ENCODE measurements at places on chromosomes 7 and 10.
A peak's percentile ranks its signal among the peaks of the same experiment; 100 is the strongest.

- no peak for DNase-seq
These were observed 87.2 kb upstream of the HPS1 start for GRCh38 chr10:98533746-98534445.

DNA sequence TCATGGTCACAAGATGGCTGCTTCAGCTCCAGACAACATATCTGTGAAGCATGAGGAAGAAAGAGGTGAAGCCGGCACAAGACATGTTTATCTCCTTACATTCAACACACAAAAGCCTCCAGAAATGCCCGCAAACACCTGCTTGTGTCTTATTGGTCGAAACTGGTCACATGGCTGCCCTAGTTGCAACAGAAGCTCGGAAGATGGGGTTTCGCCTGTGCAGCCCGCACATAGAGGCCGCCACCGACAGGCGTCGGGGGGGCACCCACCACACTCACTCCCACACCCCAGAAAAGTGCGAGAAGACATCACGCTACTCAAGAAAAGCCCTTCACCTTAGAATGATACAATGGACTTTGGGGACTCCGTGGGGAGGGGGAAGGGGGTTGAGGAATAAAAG, 63.0 kb upstream of the MGMT start:
- DNase-seq: no peak

GRCh38 chr7:78441737-78442136, 643.2 kb downstream of the PHTF2 start:
- no peak for DNase-seq

DNA sequence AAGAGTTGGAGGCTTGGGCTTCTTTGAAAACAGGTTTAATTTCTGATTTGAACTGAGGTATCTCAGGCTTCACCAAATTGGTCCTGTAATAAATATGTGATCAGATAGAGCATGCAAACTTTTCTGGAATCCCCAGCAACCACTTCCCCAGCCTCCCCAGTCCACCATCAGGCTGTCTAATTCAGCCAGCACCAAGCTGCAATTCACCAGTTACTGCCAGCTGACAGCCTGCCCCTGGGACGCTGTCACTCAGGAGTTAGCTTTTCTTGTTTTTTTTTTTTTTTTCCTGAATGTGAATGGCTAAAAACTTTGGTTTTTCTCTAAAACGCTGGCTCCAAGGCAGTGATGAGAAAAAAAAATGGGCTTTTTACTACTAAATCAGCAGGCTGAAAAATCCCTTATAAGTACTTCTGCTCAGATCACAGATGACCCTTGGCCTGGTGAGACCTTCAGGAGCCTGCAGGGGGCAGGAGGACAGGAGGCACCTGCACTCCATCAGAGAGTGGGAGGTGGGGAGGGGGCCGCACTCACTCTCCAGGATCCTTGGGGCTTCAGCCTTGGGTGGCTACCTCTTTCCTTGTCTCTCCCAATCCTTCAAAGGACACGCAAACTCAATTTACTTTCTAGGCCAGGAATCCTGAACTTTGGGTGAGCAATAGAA, 349.4 kb downstream of the GATA3 start:
- peak; percentile 13 for DNase-seq

DNA sequence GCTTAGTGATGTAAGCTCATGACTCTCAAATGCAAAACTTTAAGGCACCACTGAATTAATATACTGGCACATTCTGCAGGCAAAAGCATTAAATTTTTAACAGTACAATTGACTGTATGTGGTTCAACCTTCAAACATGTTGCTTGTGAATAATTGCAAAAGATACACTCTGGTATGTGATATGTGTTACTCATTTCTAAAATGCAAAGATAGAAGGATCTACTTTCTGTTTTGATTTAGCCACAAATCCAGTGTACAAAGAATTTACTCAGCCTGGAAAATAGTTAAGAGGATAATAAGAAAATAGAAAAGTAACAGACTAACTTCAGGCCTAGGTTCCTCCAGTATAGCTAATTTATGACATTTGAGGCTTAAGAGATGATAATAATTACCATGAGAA, 66.6 kb upstream of the NOBOX start:
- no peak for DNase-seq

- no peak for DNase-seq
These were observed 222.8 kb downstream of the PTN start for GRCh38 chr7:137120690-137121089.

DNA sequence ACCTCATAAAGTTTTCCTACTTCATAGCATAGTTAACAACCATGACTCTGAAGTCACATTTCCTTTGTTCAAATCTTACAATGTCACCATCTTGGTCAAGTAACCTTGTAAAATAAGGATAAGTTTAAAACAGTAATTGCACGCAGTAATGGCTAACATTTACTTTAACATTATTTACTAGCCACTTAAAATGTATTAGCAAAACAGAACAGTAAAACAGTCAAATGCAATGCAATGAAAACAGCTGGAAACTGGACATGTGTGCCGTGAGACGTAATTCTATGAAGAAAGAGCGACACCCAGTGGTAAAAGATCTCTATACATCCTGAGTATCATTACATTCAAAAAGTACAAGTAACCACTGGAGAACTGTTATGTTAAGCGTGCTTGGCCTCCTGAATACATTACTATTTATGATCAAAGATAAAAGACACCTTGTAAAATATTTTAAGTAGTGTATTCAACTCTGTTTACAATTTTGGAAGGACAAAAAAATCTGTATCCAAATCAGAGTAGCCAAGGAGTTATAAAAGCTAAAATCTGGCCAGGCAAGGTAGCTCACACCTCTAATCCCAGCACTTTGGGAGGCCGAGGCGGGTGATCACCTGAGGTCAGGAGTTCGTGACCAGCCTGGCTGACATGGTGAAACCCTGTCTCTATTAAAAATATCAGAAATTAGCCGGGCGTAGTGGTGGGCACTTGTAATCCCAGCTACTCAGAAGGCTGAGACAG, 27.2 kb downstream of the ATE1 start:
- peak; percentile 88 for DNase-seq

DNA sequence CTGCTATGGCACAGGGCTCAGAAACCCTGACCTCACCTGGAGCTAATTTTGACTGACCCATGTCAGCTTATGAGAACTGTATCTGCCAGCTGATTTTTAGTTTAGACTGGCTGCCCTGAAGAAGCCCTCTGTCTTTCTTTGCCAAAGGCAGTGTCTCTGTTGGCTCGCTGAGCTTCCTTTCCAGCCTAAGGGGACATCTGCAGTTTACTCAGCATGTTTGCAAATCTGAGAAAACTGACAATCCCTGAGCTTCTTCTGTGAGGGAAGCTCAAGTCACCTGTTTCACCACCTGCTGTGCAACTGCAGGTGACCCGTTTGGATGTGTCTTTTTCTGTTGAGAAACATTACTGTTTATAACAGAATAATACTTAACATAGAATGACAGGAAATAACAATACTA, 46.0 kb downstream of the PRKAR2B start:
- DNase-seq: no peak

- no peak for DNase-seq
These were observed 730.0 kb upstream of the IGFBP3 start for GRCh38 chr7:46651070-46651469.

DNA sequence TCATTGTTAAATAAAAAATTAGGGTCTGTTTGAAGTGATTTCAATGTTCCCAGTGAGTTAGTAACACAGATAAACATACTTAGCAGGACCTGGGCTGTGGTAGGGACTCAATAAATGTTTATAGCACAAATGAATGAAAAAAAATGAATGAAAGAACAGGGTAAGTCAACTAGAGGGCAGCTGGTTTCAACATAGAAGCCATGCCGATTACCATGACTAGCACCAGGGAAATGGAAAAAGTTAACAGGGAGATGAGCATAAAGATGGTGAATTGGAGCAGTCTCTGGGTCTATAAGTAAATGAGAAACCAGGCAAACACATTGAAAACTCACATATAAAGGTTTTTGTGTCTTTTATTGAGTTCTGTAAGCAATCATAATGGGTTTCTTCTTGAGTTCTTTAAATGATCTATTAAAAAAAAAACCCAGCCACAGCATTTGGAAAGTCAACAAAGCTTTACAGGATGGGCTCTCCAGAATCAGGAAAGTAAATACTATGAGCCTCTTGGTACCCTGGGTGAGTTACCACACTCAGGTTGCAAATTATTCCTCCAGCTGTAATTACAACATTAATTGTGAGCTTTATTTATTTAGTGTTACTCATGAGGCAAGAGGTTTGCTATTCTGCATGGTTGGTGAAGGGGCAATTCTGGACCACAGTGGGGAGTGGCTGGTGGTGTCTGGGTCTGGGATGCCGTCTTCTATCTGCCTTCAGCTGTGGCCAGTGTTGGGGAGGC, 46.1 kb upstream of the MTPN start:
- no peak for DNase-seq

DNA sequence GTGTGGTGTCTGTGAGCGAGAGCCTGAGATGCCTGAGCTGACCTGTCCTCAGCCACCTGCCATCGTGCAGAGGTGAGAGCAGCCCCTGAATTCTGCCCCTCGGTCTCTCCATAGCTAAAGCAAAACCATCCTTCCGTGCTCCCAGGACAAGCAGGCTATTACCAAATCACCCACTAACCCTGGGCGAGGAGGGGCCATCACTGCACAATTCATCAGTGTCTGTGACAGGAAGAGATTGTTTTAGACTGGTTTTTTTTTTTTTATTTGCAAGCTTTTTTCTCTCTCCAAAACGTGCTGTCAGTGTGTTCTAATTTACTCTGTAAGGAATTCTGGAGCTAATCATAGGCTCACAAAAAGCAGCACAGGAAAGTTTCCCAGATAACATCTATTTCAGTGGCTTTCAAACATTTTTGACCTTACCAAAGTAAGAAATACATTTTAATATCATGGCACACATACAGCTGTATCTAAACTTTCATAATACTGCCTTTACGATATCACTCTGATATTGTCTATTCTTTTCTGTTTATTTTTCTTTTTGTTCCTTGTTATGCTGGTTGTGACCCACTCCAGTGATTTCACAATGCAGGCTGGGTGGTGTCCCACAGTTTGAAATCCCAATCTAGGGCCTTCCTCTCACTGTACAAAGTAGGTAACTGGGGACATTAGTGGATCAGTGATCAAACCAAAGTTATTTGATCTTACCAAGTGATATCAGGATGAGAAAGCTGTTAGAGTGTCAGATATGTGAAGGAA, 62.8 kb downstream of the EGFR start:
- no peak for DNase-seq

GRCh38 chr10:98587156-98587837, 140.6 kb upstream of the HPS1 start:
- no peak for DNase-seq

DNA sequence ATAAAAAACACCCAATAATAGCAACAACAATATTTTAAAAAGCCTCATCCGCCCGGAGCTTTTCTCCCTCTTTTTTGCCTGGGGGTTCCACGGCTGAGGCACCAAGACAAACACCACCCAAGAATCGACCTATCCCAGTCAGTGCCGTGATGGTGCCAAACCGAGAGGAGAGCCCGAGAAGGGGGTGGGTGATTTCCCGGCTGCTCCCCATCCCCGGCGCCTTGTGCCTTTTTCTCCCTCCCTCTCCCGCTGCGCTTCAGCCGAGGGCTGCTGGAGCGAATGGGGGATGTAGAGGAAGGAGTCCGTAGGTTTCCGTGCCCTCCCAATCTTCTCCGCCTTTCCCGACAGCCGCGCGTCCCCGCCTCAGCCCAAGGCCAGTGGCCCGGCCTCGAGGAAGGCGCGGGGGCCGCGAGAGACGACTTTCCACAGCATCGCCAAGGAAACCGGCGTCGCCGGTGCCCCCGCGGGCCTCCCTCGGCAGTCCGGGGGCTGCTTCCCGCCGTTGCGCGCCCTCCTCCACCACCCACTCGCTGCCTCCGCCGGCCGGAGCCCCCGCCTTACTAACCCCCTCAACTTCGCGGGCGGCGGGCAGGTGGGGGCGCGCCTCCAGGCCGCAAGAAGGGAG, 1.3 kb downstream of the EGR2 start:
- no peak for DNase-seq

DNA sequence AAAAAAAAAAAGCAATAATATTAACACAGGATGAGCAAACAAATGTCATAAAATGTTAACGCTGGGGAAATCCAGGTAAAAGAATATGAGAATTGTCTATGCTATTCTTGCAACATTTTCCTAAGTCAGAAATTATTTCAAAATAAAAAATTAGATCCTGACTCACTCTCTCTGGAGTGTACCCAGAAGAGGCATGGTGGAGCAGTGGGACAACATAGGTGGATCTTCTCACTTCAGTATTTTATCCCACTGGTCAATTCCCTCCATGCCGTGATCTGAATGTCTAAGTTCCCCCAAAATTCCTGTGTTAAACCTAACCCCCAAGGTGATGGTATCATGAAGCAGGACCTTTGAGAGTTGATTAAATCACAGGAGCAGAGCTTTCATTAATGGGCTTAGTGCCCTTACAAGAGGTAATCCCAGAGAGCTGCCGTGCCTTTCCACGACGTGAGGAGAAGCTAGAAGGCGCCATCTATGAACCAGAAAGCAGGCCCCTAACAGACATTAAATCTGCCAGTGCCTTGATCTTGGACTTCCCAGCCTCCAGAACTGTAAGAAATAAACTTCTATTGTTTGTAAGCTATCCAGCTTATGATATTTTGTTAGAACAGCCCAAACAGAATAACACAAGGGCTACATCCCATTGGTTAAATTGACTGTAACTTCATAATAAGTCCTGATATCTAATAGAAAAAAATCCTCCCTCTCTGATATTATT, 35.2 kb downstream of the USP6NL start:
- DNase-seq: no peak

DNA sequence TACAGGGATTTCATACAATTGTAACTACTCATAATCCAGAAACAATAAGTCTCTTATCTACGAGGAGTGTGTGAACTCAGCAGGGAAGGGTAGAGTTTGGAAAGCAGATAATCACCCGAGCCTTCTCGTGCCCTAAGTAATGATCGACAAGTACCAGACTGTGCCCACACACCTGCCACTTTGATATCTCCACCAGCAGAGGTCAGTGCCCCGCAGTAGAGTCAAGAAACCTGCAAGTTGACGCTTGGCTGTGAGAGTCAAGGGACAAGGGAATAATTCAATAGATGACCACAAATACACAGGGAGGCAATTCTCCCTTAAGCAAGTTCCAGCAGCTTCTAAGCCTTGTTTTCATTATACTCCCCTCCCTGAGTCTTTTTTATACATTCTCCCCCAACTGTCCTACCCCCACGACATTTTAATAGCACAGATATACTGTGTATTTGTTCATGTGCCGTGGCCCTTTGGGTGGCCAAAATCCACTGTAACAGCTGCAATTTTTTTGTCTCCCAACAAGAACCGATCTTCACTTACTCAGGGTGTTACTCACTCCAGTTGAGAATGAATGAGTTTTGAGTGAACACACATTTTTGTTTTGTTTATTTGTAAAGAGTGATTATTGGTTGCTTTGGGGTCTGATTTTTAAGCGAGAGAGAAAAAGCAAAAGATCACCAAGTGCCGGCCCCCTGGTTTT, 106.9 kb upstream of the RHEB start:
- peak; percentile 82 for DNase-seq

- peak; percentile 89 for DNase-seq
These were observed 918 bp upstream of the RPEL1 start for GRCh38 chr10:103244666-103245271.

- DNase-seq: peak; percentile 97
These were observed 7.8 kb downstream of the CD36 start for GRCh38 chr7:80646083-80646865.

GRCh38 chr10:130973127-130973839, 338.2 kb downstream of the TCERG1L start:
- no peak for DNase-seq

Data from hematopoietic multipotent progenitor cell treated with erythropoietin and hydrocortisone succinate and interleukin-3 and kit ligand, for 4 days (in vitro differentiated cells).